Stimulated activated CD8-positive, alpha-beta memory T cell treated with anti-CD3 and anti-CD28 coated beads, Interleukin-7, amount 100 ng/mL, for 1 hour (primary cell): ENCODE measurements at places on chromosomes 3 and 15.

- no peak for DNase-seq
Measured at GRCh38 chr3:170740285-170740684, 129.7 kb downstream of the RPL22L1 start.

DNA sequence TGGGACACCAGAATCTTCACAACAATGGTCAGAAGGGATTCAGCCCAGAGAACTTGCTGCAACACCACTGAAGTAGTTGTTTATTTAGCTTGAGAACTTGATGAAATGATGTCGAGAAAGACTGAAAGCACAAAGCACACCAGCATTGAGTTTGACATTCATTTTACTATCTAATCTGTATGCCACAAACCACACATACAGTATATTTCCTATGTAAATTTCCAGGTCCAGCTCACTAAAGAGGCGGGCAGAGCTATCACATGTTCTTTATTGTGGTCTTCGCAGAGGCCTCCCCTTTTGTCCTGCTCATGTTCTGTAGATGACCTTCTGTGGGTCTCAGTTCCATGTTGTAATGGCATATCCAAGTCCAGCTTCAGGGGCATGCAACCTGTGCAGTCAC is 10.4 kb upstream of the FMN1 start:
- no peak for DNase-seq

DNA sequence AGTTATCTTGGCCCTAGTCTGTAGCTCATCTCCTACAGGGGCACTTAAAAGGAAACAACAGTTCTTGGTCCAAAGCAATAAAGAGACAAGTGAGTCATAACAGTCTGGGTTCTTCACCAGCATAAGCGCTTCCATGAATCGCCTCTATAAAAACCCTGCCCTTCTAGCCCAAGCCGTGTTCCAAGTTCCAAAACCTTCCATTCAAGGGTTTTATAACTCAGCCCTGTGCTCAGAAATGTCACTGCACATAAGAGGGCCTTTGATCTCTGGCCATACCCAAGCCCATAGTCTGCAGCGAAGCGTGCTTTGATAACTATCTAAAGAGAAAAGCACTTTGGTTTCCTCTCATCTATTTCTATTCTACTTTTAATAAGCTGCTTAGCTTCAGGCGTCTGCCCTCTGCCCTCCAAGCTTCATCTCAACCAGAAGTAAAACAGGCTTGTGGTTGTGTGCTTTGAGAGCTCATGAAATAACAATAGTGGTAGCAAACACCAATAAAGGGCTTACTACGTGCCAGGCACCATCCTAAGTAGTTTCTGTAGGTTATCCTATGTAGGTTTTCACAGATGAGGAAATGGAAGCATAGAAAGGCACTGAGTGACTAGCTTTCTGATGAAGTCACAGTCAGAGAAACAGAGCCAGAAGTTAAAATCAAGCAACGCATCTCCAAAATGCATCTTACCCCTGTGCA is 64.0 kb upstream of the AKAP13 start:
- no peak for DNase-seq

- no peak for DNase-seq
Measured at GRCh38 chr15:68029959-68030358, 24.2 kb upstream of the PIAS1 start.

- no peak for DNase-seq
Measured at GRCh38 chr3:48521635-48522034, 17.7 kb upstream of the SHISA5 start.
